ENCODE measurements at places on chromosomes 1 and 21. TPM values are rescaled to one million over a fixed set of nuclear protein-coding genes. Genes with fewer than 3 reads are reported as not detected.

- no peak for DNase-seq
These were observed 502.9 kb upstream of the ZRANB2 start for GRCh38 chr1:71583756-71584155.

DNA sequence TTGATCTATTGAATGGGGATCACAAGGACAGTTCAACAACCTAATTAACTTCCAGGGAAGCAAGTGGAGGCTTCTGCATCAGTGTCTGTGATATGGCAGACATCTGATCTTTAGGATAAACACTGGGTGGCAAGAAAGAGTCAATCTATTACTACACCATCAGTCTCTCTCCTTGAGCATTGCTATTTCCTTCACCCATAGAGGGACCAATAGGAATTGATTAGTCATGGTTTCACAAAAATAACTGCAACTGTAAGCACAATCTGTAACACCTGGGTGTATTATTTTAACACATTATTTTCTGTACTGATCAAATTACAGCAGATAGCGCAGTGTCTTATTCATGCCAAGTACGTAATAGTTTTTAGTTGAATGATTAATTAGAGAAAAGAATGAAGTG is 50.3 kb downstream of the USP24 start:
- no peak for DNase-seq

The LENEP gene
- total RNA-seq = not detected

The TRAF3IP3 gene
- total RNA-seq = not detected

DNA sequence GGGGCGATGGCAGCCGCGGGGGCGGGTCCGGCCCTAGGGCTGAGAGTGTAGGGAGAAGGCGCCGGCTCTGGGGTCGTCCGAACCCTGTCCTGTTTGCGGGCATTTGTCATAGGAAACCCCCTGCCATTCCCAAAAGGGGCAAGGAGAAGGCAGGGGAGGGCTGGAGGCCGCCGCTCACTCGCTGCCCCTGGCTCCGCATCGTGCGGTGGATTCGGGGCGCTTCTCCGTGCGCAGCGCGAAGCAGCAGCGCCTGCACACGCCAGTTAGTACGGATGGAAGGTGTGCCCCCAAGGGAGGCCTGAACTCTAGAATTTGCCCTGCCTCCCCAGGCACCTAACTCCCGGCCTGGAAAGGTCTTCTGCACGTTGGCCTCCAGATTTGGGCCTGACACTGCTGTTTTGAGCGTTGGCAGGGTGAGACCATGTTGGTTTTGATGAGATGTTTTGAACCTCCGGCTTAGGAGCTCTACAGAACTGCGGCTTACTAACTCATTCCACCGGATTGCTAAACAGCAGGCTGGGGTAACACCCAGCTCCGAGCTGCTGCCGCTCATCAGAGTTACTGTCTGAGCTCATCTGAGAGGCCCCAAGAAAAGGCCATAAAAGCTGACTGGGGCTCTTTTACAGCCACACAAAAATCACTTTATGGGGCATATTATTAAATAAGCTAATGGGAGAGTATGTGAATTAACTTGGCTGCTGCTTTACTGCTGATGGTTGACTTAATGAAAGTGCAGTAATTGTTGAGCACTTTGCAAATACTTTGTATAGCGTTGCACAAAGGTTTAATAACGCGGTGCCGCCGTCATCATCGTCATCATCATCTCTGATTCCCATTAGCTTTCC is 987 bp downstream of the GPR137B start:
- DNase-seq = no peak

The DNAJC28 gene
- 2.1 TPM for total RNA-seq

- no peak for DNase-seq
These were observed 57.0 kb downstream of the VPS26C start for GRCh38 chr21:37210130-37210529.

DNA sequence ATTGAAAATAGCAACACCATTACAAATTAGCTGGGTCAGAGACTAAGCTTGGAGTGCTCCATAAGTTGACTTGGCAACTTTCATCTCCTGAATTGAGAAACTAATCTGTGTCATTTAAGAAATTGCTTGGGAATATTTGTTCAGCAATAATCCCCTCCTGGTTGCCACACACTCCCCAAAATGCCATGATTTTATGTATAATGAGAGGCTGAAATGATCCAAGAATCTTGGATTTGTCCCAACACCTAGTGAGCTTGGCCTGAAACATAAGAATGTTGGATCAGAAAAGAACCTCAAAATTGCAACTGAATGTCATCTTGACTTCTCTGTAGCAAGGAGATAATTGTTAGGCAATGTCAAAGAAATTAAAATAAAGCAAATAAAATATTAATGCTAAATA is 805.9 kb upstream of the ADAMTS5 start:
- DNase-seq = no peak

- DNase-seq = no peak
These were observed 133.8 kb downstream of the CAMTA1 start for GRCh38 chr1:6918925-6919511.

DNA sequence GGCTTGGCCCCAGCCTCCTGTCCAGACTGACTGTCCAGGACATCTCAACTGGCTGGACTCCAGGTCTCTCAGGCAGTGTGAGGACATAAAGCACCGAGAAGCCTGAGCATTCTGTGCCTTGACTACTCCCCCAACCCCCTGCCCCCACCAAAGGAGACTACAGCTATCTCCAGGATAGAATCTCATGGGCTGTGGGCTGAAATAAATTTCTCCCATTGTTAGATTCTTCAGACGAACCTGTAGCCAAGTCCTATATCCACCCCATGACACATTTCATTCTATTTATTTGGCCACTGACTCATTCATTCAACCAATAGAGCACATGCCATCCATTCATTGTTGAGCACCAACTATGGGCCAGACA is 11.4 kb downstream of the VWA5B1 start:
- DNase-seq = no peak

GRCh38 chr21:41258617-41259016 is 58.0 kb upstream of the FAM3B start:
- no peak for DNase-seq

The LAD1 gene
- 0.16 TPM for total RNA-seq

DNA sequence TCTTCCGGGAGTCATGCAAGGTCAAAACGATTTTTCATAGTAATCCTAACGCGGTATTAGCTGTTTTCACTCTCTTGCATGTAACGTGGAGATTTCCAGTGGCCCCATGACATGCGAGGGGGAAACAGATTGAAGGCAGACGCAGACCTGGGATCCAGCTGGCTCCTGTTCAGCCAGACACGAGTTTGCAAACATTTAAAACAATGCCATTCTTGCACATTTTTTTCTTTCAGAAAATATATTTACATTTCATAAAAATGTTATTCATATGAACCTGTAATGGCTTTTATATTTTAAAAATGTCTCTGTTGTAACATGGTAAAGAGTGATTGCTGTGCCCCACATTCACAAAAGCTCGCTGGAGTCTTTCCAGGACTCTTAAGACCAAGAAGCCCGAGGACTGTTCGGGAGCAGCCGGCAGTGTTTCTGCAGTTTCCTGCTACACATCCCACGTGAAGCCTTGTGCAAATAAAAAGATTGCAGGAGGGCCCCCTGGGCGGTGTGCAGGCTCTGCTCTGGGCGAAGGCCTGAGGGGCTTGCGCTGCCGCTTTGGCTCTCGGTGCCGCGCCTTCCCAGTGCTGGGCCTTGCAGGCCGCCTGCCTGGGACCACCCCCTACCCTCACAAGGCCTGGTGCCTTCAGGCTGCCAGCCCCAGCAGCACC is 184.9 kb downstream of the DYRK1A start:
- DNase-seq = peak; percentile 84

The KCNJ6 gene
- total RNA-seq = 9.2 TPM

- DNase-seq = no peak
These were observed 44.6 kb downstream of the NIBAN1 start for GRCh38 chr1:184929711-184930202.

DNA sequence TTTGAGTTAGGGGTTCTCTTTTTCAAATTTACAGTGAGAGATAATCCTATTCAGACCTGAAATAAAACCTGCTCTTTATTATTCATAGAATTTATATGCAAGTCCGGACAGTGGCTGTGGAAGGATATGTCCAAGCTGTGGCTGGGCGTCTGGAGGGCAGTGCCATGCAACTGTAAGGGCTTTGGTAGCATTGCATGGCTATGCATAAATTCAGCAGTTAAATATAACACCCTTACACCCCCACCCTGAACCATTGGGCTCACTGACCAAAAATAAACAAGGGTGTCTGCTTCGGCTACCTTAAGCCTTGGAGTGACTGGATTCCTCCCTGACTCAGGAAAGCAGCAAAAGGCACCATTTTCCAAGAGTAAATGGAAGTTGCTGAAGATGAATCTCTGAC is 5.4 kb downstream of the CHTOP start:
- DNase-seq = no peak

DNA sequence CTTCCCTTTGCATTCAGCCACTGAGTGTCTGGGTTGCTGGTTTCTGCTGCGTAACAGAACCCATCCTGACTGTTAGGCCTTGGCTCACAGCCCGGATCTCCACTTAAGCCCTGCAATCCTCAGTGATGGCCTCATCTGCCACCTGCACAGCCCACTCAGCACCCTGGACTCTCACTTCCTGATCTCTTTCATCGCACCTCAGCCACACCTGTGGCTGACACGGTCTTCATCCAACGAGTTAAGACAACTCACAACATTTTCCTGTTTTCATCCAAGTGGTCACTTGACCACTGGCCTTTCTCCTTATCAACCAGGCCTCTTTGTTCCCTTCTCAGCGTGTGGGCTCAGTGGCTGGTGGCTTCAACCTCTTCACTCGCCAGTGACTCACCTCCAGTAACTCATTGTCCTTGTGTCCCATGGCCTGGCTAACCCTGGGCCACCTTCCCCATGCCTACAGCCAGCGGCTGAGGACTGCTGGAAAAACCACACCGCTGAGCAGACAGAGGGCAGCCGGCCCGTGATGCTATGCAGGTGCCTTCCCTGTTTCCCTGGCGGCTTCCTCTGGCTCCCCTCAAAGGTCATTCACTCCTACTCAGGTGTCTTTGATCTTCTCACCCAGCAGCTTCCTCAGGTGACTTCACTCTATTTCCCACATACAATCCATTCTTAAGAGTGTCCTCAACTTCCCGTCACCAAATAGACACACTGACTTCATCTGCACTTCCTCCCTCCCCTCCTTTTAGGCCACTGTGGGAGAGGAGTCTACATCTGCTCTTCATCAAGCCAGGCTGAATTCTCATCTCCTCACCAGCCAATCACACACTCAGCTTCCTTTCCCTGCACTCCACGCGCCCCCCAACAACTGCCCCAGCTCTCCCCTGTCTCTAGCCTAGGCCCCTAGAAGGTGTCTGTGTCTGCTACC is 19.9 kb upstream of the EDN2 start:
- no peak for DNase-seq

- DNase-seq = no peak
These were observed 18.1 kb downstream of the VASH2 start for GRCh38 chr1:212968368-212968863.

GRCh38 chr1:86062453-86062852 is 94.1 kb downstream of the COL24A1 start:
- DNase-seq = no peak

DNA sequence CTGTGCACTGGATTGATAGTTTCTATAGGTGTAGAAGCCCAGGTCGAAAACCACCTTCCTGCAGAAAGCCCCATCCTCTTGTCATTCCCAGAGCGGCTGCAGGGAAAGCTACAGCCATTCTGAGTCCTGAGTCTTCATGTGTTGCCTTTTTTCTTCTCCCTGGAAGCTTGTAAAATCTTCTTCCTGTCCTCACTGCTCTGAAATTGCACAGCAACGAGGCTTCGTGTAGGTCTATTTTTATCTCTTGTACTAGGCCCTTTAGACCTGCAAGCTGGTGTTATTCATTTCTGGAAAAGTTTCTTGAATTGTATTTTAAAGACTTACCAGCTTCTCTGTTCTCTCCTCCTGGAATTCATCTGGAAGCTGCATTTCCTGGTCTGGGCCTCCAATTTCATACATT is 44.2 kb upstream of the ETS2 start:
- no peak for DNase-seq

- DNase-seq = no peak
These were observed 33.6 kb downstream of the CAMK1G start for GRCh38 chr1:209617047-209617673.

- no peak for DNase-seq
These were observed 37.2 kb downstream of the ACTA1 start for GRCh38 chr1:229396585-229397206.

The TNFRSF18 gene
- total RNA-seq = not detected

GRCh38 chr1:221040101-221040500 is 160.9 kb downstream of the HLX start:
- DNase-seq = no peak

DNA sequence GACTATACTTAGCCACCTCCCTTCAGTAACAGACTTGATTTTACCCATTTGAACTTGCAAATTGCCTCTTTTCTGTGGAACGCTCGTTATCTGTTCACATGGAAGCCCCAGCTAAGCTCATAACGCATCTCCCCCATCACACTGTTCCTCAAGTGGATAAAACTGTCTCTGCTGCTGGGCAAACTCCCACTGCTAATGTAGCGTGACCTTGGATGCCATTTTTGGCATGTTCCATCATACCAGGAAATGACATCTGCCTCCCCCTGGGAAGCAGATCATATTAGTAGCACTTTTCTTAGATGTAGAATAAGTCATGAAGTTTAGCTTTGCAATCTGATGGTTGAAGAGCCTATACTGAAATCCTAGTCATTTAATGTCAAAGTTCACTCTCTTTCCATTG is 528.7 kb upstream of the PLXNA2 start:
- DNase-seq = no peak

The FCRL5 gene
- not detected for total RNA-seq

The LCE1F gene
- not detected for total RNA-seq

DNA sequence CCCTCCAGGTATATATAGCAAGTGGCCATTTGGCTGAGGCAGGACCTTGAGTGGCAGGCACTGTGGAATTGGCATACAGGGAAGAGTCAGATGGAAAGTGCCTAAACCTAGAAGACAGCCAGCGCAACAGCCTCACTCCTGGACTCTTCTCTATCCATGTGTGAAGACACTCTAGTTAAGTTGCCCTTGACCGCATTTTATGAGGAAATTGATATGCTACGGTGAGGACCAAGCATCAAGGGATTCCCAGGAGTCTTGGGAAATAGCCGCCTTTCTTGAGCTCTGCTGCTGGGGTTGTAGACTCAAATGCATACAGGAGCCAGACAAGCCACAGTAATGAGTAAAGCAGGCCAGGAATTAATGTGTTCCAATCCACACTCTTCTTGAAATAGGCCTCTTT is 145.9 kb upstream of the KAZN start:
- DNase-seq = no peak

GRCh38 chr1:180849031-180849775 is 63.5 kb upstream of the KIAA1614 start:
- DNase-seq = no peak

The MRPL20 gene
- 86.9 TPM for total RNA-seq

DNA sequence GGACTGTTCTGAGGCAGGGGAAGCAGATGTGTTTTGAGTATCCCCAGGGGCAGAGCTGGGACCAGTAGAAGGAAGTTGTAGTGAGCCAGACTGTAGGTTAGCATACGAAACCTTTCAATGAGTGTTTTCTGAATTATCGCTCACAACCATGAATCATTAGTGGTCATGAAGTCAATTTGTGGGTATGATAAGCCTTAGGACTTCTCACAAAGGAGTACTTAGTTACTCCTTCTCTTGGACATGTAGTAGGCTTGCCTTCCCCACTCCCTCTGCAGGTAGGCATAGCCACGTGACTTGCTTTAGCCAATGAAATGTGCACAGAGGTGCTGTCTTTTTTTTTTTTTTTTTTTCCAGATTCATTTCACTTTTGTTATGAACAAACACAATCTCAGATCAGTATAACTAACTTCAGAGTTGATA is 23.9 kb upstream of the FAAH start:
- DNase-seq = no peak

Measured in osteocyte (in vitro differentiated cells).